ENCODE measurements at places on chromosomes 1 and 21. TPM values are rescaled to one million over a fixed set of nuclear protein-coding genes. Genes with fewer than 3 reads are reported as not detected.
A peak's percentile ranks its signal among the peaks of the same experiment; 100 is the strongest.

Gene C1orf115
- 1.8 TPM for total RNA-seq

Gene HRNR
- not detected for total RNA-seq

Gene WNT4
- total RNA-seq, result 38.7 TPM

Gene FOXO6
- total RNA-seq, result 34.8 TPM

Gene OXCT2
- 0.22 TPM for total RNA-seq

DNA sequence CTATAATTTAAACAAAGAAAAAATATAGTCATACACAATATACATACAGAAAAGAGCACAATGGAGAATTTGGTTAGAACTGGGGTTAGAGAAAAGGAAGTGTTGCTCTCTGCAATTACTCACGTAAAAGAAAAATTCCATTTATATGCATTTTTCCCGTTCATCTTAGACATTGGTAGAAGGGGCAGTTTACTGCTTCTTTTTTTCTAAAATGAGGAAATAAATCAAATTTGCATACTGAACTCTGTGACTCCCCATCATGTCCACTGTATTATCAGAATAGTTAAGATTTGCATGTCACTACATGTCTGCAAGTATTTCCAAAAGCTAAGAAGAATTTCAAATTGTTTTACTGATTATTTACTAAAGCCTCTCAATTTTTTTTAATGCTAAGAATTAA, 44.1 kb upstream of the C1orf105 start:
- peaks cover 64% of the 10 kb centered on the region for H3K4me1 ChIP-seq
- no peak overlapping the region for H3K4me3 ChIP-seq
- DNase-seq, result no peak
- H3K27me3 ChIP-seq, result no peaks in the 10 kb centered on the region

DNA sequence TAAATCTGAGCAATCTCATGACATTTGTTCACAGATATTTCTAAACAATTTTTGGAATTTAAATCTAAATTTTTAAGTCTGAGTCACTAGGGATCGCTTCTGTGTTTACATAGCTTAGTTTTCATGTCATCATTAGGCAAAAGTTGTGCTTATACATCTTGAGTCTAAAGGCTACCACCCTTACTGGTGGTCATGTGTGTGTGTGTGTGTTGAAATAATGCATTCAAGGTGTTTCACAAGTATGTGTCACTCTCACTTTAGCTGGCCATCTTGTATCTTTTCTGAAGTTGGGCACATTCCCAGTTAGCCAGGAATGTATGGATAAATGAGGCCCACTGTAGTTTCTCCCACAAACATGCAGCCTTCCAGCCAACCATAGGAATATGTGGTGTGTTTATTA, 1162.5 kb upstream of the PRMT6 start:
- peaks cover 2% of the 10 kb centered on the region for H3K4me1 ChIP-seq
- H3K4me3 ChIP-seq, result no peak overlapping the region
- no peaks in the 10 kb centered on the region for H3K36me3 ChIP-seq
- no peaks in the 10 kb centered on the region for H3K27me3 ChIP-seq
- H3K27ac ChIP-seq, result no peak overlapping the region

GRCh38 chr1:19344372-19344810, 32.3 kb downstream of the SLC66A1 start:
- H3K27me3 ChIP-seq, result no peaks in the 10 kb centered on the region
- H3K4me3 ChIP-seq, result no peak overlapping the region
- H3K27ac ChIP-seq, result no peak overlapping the region
- DNase-seq, result peak; percentile 54
- peaks cover 7% of the 10 kb centered on the region for H3K4me1 ChIP-seq

DNA sequence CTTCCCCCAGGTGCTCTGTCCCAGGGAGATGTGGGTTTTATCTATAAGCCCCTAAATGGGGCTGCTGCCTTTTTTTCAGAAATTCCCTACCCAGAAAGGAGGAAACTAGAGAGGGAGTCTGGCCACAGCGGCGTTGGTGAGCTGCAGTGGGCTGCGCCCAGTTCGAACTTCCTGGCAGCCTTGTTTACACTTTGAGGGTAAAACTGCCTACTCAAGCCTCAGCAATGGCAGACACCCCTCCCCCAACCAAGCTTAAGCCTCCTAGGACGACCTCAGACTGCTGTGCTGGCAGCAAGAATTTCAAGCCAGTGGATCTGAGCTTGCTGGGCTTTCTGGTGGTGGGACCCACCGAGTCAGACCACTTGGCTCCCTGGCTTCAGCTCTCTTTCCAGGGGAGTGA, 46.2 kb upstream of the PAPPA2 start:
- H3K27me3 ChIP-seq, result peaks cover 2% of the 10 kb centered on the region
- no peaks in the 10 kb centered on the region for H3K4me1 ChIP-seq
- no peak overlapping the region for H3K27ac ChIP-seq
- DNase-seq, result no peak

DNA sequence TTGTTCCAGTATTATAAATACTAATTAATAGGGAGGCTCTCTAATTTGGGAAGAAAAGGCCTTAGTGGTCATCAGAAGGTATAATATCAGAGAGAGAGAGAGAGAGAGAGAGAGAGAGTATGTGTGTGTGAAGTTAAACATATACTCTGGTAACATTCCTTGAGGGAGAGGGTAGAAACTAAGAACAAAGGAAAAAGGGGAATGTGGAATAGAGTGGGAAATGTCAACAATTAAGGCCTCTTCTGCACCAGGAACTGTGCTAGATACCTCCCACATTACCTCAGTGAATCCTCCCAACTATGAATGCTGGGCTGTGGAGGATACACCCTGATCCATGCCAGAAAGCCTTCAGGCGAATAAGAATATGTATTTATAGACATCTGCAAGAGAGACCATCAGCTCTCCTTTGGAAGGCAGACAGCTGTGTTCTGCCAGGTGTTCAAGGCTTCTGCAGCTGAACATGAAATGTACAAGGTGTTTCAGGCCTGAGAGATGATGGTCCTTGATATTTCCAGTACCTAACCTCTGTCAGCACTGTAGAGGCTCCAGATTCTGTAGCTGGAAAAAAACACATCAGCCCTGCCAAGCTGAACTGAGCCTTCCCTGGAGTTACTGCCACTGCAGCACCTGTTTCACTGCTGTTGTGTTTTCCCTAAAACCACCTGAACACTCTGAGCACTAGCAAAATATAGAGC, 29.1 kb downstream of the TBX15 start:
- H3K27me3 ChIP-seq, result peaks cover 47% of the 10 kb centered on the region
- no peaks in the 10 kb centered on the region for H3K4me1 ChIP-seq
- no peak for DNase-seq
- no peak overlapping the region for H3K4me3 ChIP-seq
- no peaks in the 10 kb centered on the region for H3K36me3 ChIP-seq
- no peak overlapping the region for H3K27ac ChIP-seq

- H3K27me3 ChIP-seq, result no peaks in the 10 kb centered on the region
- DNase-seq, result no peak
- H3K36me3 ChIP-seq, result no peaks in the 10 kb centered on the region
- H3K4me1 ChIP-seq, result peaks cover 24% of the 10 kb centered on the region
- H3K4me3 ChIP-seq, result no peak overlapping the region
Observed at GRCh38 chr1:85359874-85360721, 83.7 kb upstream of the BCL10 start.

GRCh38 chr21:41630917-41631316, 123.0 kb upstream of the TMPRSS2 start:
- no peak overlapping the region for H3K27ac ChIP-seq
- no peak for DNase-seq
- no peaks in the 10 kb centered on the region for H3K27me3 ChIP-seq
- peaks cover 2% of the 10 kb centered on the region for H3K36me3 ChIP-seq

GRCh38 chr21:45224189-45224938, 63.3 kb downstream of the POFUT2 start:
- H3K27ac ChIP-seq, result no peak overlapping the region
- H3K4me3 ChIP-seq, result no peak overlapping the region
- peaks cover 5% of the 10 kb centered on the region for H3K36me3 ChIP-seq
- H3K27me3 ChIP-seq, result no peaks in the 10 kb centered on the region

DNA sequence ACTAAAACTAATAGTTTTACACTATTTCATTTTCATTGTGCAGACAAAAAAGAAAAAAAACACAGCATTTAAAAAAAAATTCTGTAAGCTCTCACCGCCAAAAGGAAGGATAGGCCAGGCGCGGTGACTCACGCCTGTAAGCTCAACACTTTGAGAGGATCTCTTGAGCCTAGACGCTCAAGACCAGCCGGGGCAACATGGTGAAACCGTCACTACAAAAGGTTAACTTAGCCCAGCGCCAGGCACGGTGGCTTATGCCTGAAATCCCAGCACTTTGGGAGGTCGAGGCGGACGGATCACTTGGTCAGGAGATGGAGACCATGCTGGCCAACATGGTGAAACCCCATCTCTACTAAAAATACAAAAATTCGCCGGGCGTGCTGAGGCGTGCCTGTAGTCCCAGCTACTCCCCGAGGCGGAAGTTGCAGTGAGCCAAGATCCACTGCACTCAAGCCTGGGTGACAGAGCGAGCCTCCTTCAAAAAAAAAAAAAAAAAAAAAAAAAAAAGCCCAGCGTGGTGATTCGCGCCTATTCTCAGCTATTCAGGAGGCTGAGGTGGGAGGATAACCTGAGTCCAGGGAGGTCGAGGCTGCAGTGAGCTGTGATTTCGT, 14.3 kb upstream of the SPEN start:
- peak overlapping the region; percentile 81 for H3K4me3 ChIP-seq
- DNase-seq, result no peak
- peaks cover 4% of the 10 kb centered on the region for H3K36me3 ChIP-seq
- peaks cover 37% of the 10 kb centered on the region for H3K4me1 ChIP-seq
- H3K27me3 ChIP-seq, result no peaks in the 10 kb centered on the region
- H3K27ac ChIP-seq, result peak overlapping the region; percentile 99

DNA sequence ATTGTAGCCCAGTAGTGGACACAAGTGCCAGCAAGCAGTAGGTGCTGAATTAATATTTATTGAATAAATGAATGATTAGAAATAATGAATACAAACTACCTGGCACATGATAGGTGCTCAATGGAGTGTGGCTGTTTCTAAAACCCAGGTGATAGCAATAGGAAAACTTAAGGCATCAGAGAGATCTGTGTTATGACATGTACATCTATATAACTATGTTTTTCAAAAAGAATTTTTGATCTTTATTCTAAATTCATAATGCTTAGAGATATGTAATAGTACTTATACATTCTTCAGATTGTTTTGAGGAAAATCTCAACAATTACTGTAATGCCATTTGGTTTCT, 5.0 kb downstream of the GADD45A start:
- DNase-seq, result no peak
- no peaks in the 10 kb centered on the region for H3K27me3 ChIP-seq
- peaks cover 25% of the 10 kb centered on the region for H3K4me1 ChIP-seq
- H3K27ac ChIP-seq, result no peak overlapping the region
- H3K4me3 ChIP-seq, result no peak overlapping the region

DNA sequence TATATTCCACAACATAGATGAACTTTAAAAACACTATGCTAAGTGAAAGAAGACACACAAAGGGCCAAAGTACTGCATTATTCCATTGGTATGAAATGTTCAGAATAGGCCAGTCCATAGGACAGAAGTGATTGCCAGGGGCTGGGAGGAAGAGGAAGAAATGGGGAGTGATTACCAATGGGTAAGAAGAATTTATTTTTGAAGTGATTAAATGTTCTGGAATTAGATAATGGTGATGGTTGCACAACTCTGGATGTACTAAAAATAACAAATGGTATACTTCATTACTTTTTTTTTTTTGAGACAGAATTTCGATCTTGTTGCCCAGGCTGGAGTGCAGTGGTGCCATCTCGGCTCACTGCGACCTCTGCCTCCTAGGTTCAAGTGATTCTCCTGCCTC, 61.7 kb downstream of the CHD5 start:
- H3K4me1 ChIP-seq, result no peaks in the 10 kb centered on the region
- H3K4me3 ChIP-seq, result no peak overlapping the region
- H3K27ac ChIP-seq, result no peak overlapping the region
- H3K36me3 ChIP-seq, result peaks cover 1% of the 10 kb centered on the region
- no peak for DNase-seq

GRCh38 chr1:201192261-201192788, 1.7 kb downstream of the IGFN1 start:
- H3K36me3 ChIP-seq, result no peaks in the 10 kb centered on the region
- no peak overlapping the region for H3K4me3 ChIP-seq
- peaks cover 14% of the 10 kb centered on the region for H3K4me1 ChIP-seq
- H3K27ac ChIP-seq, result peak overlapping the region; percentile 72
- peaks cover 27% of the 10 kb centered on the region for H3K27me3 ChIP-seq

GRCh38 chr1:6971699-6972098, 186.4 kb downstream of the CAMTA1 start:
- no peak overlapping the region for H3K4me3 ChIP-seq
- peaks cover 11% of the 10 kb centered on the region for H3K4me1 ChIP-seq
- H3K27ac ChIP-seq, result no peak overlapping the region
- DNase-seq, result no peak
- H3K27me3 ChIP-seq, result peaks cover 40% of the 10 kb centered on the region

DNA sequence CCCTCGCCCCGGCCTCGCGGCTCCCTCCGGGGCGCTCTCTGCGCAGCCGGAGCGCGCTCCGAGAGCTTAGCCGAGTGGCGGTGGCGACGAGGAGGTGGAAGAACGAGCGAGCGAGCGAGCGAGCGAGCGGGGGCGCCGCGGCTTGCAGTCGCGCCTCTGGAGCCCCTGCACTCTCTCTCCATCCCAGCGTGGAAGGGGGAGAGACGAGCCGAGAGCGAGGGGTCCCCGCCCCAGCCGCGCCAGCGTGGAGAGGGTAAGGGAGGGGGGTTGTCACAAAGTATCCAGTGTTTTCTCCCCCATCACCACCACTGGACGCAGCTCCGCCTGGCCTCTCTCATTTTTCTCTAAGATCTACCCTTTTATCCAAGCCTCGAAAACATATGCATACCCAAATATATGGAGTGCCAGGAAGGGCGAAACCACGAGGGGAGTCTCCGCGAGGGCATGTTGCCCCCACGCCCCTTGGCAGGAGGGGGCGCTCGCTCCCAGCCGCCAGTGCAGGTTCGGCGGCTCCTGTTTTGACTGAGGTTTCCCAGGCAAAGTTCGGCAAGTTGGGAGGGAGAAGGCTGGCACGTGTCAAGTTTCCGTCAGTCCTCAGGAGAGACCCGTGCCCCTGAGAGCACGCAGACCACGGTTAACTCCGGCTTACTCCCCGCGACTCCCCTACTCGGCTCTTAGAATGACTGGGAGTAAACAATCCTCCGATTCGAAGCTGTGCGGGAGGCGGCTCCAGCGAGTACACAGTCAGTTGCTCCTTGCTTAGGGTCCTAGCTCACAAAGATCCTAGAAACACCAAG, 569 bp upstream of the DAB1 start:
- H3K27me3 ChIP-seq, result peaks cover 82% of the 10 kb centered on the region
- no peak overlapping the region for H3K27ac ChIP-seq
- H3K36me3 ChIP-seq, result no peaks in the 10 kb centered on the region
- DNase-seq, result peak; percentile 54
- H3K4me3 ChIP-seq, result peak overlapping the region; percentile 78

- DNase-seq, result no peak
- H3K27me3 ChIP-seq, result no peaks in the 10 kb centered on the region
- H3K4me3 ChIP-seq, result no peak overlapping the region
- no peak overlapping the region for H3K27ac ChIP-seq
- no peaks in the 10 kb centered on the region for H3K4me1 ChIP-seq
Observed at GRCh38 chr1:53272349-53272748, 34.0 kb upstream of the MAGOH start.

Data from mesothelial cell of epicardium (in vitro differentiated cells).